ENCODE measurements at places on chromosomes 16 and 17.

DNA sequence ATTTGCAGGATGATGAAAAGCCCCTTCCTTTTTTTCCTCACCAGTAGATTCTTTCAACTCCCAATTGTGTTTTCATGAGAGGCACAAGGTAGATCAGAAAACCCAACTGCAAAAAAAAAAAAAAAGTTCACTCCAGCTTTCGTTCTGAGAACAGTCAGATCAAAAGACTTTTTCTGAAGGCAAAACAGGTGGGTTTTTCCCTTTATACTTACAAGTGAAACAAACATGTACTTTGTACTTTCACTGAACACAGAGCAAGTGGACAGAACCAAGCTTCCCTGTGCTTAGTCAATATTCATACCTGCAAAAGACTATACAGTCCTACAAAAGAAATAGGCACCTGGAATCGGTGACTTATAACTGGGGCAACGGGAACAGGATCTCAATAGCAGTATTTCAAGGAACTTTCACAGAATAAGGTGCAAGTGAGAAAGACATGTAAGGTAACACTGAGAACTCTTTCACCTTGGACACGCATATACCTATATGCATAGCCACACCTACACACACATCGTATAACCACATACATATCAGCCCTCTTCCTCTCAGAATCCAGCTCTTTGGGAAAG, 54.1 kb downstream of the TOX3 start:
- DNase-seq, result no peak

DNA sequence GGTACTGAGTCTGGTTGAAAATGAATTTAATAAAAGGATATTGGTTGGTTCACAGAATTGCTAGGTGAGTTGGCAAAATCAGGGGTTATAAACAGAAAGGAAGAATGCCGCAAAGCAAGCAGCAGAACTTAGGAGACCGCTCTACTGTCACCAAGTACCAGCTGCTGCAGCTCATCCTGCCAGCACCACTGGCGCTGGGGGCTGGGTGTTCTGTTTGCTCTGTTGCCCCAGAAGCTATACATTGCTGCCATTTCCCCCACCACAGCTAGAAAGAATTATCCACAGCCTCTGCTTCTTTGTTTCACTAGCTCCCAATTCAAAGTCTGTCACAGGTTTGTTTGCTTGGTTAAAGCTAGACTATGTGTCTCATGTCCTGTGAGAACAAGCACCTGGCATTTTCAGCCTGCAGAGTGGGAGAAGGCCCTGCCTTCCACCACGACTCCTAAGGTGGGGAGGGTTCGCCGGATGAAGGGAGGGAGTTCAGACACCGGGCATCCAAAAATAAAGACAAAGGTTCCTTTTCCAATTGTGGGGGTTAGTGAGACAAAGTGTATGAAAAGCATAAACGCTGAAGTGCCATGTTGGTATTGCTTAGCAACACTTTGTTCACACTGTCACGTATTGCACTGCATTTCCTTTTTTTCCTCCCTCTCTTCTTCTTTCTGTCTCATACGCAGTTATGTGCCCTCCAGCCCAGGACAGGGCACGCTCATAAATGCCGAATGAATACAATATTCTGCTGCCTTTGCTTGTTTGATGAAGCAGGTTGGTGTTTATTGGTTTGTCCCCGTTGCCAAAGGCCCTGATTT, 9.6 kb upstream of the CPD start:
- no peak for DNase-seq

DNA sequence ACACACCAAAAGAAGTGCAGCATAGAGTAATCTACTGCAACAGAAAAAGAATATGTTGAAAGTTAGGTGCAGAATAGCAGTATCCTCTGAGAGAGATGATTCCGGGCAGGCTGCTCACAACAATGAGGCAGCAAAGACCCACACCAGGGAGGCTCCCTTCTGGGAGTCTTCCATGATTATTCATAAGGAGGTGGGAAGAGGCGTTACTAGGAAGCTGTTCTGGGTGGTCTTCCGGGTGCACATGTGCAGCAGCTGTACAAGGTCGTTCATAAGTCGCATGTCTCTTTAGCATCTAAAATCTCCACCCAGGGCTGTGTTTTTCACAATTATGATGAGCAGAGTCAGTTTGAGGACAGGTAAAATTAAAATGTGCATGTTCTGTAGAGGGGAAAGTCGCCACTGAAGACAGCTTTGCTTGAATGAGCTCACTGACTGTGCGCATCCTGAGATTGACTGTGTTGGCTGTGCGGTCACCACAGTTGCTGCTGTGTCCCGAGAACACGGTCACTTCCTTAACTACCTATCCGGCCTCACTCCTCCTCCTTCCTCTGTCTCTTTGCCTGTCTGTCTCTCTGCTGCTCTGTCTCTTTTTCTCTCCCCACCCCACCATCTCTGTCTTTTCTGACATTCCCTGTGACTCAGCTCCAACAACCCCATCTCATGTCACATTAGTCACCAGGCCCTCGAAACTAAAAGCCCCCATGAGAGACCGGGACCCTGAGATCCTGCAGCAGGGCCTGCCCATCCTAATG, 125.5 kb upstream of the HSBP1 start:
- DNase-seq, result no peak

GRCh38 chr16:50553182-50553710, 5.0 kb downstream of the NKD1 start:
- DNase-seq, result no peak

DNA sequence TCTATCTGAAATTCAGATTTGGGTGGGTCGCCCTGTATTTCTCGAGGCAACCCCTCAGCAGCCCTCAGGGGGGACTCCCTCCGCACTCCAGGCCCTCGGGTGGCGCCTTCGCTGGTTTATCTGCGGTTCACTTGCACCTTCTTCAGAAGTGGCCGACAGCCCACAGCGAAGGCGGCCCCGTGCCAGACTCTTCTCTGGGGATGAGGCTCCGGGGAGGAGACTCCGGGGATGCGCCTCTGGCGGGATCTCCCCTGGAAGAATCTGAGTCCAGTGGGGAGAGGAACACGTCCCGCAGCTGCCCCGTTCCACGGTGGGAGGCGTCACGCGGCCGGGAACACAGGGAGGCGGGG, 63.9 kb upstream of the DNAJA2 start:
- DNase-seq, result peak; percentile 33

GRCh38 chr17:30323262-30323894, 10.5 kb downstream of the TMIGD1 start:
- no peak for DNase-seq

DNA sequence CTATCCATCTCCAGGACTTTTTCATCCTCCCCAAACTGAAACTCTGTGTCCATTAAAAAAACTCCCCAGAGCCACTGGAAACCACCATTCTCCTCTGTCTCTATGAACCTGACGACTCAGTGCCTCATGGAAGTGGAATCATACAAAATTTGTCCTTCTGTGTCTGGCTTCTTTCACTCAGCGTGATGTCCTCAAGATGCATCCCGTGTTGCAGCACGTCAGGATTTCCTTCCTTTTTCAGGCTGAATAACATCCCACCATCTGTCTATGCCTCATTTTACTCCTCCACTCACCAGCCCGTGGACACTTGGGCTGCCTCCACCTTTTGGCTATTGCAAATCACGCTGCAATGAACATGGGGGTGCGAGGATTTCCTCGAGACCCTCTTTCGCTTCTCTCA, 12.6 kb upstream of the ALDH3A1 start:
- DNase-seq, result no peak

GRCh38 chr17:81821603-81822311, 11.3 kb downstream of the MCRIP1 start:
- DNase-seq, result peak; percentile 48

- DNase-seq, result peak; percentile 51
Observed at GRCh38 chr16:31253642-31254045, 6.1 kb upstream of the ITGAM start.

DNA sequence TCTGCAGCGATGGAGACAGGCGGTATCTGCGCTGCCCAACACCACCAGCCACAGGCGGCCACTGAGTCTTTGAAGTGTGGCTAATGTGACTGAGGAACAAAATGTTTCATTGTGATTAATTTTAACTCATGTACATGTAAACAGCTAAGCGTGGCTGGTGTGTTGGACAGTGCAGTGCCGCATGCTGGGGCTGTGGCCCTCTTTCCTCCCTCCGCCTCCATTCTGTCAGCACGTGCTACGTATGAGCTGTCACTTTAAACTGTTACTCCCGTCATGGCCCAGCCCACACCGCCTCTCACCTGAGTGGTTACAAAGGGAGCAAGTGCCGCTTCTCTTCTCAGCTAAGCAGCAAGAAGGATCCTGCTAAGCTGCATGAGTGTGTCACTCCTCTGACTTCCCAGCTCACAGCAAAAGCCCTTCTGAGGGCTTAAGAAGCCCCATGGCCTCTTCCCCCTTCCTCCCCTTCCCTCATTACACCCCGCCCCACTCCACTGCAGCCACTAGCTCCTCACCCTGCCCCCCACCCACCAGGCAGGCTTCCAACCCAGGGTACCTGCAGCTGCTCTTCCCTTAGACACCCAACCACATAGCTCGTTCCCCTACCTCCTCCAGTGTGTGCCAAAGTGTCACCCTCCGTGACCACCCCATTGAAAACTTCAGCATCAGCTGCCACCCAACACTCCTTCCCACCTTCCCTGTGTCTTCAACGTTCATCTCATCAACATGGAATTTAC, 15.0 kb downstream of the HASPIN start:
- DNase-seq, result peak; percentile 65

GRCh38 chr16:47082099-47082865, 61.5 kb downstream of the NETO2 start:
- DNase-seq, result no peak

GRCh38 chr16:81524382-81524781, 79.8 kb downstream of the CMIP start:
- no peak for DNase-seq

DNA sequence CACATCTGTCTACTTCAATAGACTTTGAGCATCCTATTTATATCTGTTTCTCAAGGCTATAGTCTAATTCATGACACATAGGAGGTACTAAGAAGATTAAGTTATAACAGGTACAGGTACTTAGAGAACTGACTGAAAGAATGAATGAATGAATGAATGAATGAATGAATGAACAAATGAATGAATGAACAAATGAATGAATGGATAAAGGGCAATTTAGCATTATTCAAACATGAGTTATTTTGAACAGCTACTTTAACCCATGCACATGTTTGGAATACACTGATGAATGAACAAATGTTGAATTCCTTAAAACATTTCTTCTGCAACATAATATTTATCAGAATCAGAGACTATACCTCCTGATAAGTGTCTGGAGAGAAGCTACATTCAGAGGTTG, 1165.6 kb upstream of the CDH8 start:
- DNase-seq, result no peak

GRCh38 chr17:50354198-50354597, 8.3 kb downstream of the XYLT2 start:
- no peak for DNase-seq

GRCh38 chr17:43411749-43412148, 13.0 kb downstream of the ARL4D start:
- DNase-seq, result no peak

- DNase-seq, result no peak
Observed at GRCh38 chr17:9242497-9242881, 221.2 kb downstream of the NTN1 start.

GRCh38 chr16:1286513-1287094, 22.8 kb upstream of the UBE2I start:
- no peak for DNase-seq

- DNase-seq, result peak; percentile 23
Observed at GRCh38 chr17:76458580-76459490, 5.9 kb upstream of the UBE2O start.

- DNase-seq, result no peak
Observed at GRCh38 chr17:42341568-42341967, 46.7 kb downstream of the STAT3 start.

GRCh38 chr16:50259334-50260205, 6.8 kb upstream of the ADCY7 start:
- no peak for DNase-seq

DNA sequence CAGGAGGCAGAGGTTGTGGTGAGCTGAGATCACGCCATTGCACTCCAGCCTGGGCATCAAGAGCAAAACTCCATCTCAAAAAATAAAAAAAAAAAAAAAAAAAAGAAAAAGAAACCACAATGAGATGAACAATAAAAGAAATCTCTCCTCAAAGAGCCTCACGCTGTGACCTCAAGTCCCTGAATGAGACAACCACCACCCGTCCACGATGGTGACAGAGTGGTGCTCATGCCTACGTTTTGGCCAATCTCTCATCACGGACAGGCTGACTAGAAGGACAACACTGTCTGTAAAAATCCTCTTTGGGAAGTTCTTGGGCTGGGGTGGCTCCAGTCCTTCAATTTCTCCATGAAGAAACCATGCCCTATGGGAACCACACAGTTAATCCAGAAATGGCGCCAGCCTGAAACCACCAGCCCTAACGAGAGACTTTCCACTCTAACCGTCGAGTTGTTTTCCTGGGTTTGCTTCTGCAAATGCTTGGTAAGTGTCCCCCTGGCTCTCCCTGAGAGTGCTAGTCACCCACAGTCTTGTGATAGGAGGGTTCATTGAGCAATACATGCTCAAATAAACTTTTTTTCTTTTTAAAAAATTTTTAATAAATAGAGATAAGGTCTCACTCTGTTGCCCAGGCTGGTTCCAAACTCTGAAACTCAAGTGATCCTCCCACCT, 15.0 kb upstream of the PRSS27 start:
- DNase-seq, result no peak

- DNase-seq, result no peak
Observed at GRCh38 chr16:81531419-81531821, 86.8 kb downstream of the CMIP start.

DNA sequence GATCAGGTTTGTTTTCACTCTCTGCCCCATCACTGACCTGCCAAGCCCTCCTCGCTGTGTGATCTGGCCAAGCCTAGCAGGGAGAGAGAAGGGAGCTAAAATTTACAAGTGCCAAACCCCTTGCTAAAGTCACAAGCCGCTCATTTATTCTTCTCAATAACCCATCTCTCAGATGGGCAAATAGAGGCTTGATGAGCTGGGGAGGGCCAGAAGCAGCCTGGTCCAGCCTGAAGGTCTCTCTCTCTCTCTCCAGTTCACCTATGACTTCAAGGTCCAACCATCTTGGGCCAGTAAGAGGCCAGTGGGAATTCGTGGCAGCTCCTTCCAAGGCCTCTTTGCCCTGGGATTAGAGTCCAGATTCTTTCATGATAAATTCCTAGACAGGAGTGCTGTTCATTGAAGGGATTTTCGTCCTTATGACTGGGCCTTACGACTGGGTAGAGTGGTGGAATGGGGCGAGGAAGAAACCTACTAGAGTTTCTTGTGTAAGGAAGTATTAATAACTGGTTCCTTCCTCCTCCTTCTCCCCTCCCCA, 3.4 kb downstream of the CA7 start:
- DNase-seq, result no peak

GRCh38 chr17:9890124-9890523, 14.9 kb downstream of the RCVRN start:
- DNase-seq, result peak; percentile 4

DNA sequence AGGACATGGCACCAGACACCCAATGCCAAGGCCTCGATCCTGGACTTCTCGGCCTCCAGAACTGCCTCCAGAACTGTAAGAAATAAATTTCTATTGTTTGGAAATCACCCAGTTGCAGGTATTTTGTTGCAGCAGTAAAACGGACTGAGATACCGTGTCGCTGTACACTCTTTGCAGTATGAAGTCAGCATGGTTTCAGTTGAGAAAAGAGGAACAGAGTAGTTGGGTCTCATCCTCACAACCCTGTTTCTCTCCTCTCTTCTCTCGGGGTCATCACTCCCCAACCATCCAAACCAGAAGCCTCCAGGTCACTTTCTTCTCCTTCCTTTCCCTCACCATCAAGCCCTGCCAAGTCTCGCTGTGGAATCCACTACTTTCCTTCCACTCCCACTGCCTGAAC, 77.8 kb downstream of the ADCY9 start:
- no peak for DNase-seq

Data from activated CD4-positive, alpha-beta T cell treated with anti-CD3 and anti-CD28 coated beads, Interleukin-2, amount 50 U/mL, for 48 hours (primary cell).